Cerebellum (tissue), 4 donors: ENCODE measurements at places on chromosomes 12 and 14.

DNA sequence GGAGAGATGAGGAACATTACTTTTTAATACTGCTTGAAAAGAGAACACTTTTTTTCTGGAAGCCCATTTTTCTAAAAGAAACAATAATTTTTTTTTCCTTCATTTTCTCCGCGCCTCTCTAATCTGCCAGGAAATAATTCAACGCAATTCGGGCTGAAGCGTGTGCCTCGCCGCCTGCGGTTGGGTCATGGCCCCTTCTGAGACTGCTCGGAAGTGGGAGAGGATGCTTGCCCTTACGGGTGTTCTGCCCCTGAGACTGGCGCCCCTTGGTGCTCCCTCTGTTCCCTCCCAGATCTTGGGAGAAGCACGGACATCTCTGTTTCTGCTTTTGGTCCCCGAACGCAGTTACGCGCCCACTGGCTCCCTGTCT lies 332 bp upstream of the TBC1D30 start:
- DNase-seq = no peak

DNA sequence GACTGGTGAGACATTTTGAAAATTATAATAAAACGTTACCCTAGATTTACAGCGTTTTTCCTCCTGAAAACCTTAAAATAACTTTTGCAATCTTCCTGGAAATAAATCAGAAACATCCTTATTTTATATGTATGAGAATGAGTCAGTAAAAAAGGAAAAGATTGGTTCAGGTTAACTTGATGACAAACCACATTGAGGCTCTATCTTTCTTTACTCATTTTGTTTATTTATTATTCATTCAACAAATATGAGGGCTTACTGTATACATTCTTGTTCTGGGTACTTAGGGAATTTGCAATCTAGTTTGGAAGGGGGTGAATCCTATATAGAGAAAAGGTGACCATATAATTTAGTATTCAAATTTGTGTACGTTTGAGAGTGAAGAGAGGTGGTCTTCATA lies 156.6 kb downstream of the UNC79 start:
- no peak for DNase-seq

GRCh38 chr14:94344389-94344788 lies 21.3 kb upstream of the SERPINA6 start:
- no peak for DNase-seq

- peak; percentile 77 for DNase-seq
Measured at GRCh38 chr12:9039397-9039977, 50.1 kb downstream of the KLRG1 start.

DNA sequence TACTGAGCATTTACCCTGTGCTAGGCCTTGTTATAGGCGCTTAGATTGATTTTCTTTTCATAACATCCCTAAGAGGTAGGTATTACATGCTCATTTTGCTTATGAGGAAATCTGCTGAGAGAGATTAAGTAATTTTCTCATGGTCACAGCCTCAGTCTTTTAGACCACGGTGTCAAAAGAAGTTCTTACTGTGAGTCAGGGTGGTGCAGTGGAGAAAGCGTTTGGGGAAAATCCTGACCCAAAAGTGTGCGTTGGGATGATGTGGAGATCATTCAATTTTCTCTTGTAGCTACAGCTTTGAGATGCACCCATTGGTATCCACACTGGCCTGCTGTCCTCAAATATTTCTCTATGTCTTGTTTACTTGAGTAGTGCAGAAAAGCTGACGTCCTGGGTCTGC lies 8.2 kb downstream of the ANG start:
- DNase-seq = no peak

GRCh38 chr12:52137746-52138145 lies 54.1 kb downstream of the KRT80 start:
- DNase-seq = no peak

DNA sequence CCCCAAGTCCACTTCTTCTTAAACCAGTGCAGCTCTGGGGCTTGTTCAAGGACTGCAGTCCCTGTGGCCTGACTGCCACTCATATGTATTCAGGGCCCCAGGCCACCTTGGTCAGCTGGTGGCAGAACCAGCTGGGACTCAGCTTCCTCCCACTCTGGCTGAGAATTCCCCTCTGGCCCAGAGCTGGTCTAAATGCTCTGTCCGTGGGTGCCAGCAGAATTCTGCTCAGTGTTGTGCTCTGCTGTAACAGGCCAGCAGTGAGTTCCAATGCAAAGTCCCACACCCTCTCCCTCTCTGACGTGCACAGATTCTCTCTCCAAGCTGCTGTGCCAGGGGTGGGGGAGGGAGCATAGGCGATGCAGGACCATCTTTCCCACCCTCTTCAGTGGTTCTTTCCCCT lies 210.4 kb upstream of the RGS6 start:
- DNase-seq = no peak

DNA sequence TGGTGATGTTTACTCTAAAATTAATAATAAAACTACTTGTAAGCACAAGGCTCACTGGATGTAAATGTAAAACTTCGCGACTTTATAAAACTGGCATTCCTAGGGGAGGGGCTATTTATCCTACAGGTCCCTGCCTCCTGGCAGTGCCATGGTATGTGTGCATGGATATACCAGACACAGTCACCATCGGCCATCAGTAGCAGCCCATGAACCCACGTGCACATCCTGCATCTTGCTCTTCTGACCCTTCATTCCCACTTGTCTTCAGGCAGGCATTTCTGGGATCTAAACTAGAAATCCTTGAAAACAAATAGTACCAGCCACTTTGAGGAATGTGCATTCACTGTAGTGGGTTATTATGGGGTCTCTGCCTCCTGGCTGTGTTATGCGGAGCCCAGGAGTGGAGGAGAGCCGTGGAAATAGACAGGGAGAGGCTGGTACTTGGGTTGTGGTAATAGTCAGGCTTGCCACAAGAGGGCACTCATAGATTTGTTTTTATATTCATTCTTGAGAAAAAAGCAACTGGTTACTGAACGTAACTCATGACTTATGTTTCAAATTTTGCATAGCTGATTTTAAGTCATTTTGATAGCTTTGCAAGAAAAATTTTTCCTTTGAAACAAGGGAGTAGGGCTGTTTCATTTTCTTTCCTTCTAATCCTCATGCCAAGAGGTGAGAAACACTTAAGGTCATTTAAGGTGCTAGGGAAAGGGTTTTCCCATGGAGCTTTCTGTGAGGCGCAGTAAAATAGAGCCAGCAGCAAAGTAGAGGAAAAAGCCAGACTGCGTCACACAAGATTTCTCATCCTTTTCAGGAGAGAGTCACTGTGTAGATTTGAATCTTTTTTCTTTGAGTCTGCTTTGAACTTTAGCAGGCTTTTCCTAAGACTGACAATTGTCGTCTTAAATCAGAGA lies 17.4 kb upstream of the GALNT16 start:
- DNase-seq = peak; percentile 72

GRCh38 chr12:10771132-10771733 lies 31.2 kb downstream of the TAS2R7 start:
- peak; percentile 21 for DNase-seq

DNA sequence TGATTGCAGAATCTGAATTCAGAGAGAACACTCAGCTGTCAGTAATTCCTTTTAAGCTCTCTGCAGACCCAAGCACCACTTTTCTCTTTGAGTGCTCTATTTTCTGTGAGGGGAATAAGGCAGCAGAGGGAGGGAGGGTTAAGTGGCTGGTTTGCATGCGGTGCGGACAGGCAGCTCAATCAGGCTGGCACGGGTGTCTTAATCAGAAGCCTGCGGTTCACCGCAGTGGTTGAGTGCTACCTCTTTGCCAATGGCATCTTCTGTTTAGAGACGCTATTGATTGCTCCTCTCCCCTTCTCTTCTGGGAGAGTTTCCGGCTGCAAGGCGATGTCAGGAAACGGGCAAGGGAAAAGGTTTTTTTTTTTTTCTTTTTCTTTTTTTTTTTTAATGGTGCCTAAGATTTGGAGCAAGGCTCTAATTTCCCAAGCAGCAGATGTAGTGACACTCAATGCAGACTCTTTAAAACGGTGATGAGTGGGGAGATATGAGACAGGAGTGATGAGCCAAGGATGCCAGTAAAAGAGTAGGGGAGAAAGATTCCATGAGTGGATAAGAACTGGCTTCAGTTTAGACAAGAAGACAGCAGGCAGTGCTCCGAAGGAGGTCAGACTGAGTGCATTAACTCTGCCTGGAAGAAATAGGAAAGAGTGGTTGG lies 533.7 kb upstream of the SEL1L start:
- DNase-seq = no peak

- no peak for DNase-seq
Measured at GRCh38 chr14:84202486-84202885, 1327.5 kb upstream of the FLRT2 start.

GRCh38 chr12:118058881-118059280 lies 2.1 kb downstream of the WSB2 start:
- no peak for DNase-seq

- DNase-seq = no peak
Measured at GRCh38 chr12:21695986-21696385, 38.3 kb upstream of the LDHB start.

GRCh38 chr12:88707800-88708199 lies 127.5 kb upstream of the KITLG start:
- no peak for DNase-seq

DNA sequence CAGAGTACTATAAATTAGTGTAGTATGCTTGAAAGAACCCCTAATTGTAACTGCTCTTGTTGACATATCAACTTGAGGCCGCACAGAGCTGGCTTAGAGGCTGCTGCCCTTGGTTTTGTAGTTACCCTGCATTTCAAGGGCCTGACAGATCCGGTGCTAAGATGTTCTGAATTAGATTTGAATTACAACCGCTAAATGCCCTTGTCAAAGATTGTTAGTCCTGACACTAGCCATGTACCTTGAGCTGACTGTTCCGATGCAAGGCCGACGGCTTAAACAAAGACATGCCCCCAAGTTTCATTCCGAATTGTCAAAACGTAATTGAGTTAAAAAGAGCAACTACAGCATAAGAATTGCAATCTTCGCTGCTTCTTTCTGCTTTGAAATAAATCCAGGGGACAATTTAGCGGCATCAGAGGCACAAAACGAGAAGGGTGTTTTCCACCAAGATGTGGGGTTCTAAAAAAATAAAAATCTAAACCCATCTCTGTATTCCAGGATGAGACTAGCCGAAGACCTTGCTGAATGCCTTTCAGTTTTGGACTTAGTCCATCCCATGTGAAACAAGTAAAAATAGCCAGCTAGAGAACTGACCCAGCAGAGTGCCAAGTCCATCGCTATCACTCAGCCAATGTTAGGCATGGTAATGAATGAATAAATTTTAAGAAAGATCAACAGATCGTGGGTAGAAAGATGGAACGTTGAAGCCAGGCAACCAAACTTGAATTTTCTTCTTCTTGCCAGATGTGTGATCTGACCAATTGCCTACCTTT lies 148.7 kb downstream of the DICER1 start:
- DNase-seq = no peak

- DNase-seq = no peak
Measured at GRCh38 chr14:50139192-50139591, 22.8 kb upstream of the VCPKMT start.

DNA sequence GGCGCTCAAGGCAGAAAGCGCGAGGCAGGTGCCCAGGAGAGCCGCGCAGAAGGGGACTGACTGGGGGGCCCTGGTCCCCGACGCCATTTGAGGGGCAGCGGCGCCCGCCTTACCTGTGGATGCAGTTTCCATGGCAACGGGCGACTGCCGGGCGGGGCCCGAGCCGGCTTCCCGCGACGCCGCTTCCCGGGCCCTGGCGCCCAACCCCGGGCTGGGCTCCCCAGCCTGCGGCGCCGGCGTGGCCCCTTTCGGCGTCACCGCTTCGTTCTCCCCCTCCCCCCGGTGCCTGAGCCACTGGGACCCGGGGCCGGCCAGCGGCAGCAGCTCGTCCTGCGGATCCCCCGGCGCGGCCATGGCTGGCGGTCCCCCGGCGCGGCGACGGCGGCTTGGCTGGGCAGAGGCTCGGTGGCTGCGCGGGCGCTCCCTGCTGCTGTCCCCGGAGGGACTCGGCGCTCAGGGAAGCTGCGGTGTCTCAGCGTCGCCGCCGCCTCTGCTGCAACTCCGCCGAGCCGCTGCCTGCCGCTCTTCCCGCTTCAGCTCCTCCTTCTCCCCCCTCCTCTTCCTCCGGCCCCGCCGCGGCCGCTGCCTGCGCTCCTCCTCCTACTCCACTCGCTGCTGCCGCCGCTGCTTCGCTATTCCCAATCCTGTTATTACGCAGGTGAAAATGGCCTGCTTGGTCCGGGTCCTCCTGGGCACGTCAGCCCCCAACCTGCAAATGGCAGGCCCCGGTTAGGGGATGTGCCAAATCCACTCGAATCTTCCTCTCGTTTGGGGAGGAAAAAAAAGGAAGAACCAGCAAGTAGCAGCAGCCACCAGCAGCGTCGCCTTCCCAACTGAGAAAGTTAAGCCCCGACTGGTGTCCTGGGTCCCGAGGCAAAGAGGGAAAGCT lies at the start of gene RTN1:
RTN1 (minus strand) TSS at position 500 of the 889 bp plus-strand sequence; CDS start at position 354, 146 bp downstream.
- DNase-seq = peak; percentile 81

DNA sequence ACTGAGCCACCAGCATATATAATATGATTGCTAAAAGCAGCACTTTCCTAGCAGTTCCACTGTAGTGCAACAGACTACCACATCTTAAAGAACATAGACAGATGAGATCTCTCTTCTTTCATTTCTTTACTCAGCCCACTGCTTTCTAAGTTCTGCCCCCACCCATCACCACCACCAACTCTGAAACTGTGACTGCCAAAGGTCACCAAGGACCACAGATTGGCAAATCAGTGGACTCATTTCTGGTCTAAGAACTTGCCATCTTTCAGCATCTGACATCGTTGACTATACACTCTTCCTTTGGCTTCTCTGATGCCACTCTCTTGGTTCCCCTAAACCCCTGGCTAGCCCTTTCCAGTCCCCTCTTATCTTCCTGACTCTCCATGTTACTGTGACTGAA lies 38.4 kb downstream of the IFNG start:
- no peak for DNase-seq

DNA sequence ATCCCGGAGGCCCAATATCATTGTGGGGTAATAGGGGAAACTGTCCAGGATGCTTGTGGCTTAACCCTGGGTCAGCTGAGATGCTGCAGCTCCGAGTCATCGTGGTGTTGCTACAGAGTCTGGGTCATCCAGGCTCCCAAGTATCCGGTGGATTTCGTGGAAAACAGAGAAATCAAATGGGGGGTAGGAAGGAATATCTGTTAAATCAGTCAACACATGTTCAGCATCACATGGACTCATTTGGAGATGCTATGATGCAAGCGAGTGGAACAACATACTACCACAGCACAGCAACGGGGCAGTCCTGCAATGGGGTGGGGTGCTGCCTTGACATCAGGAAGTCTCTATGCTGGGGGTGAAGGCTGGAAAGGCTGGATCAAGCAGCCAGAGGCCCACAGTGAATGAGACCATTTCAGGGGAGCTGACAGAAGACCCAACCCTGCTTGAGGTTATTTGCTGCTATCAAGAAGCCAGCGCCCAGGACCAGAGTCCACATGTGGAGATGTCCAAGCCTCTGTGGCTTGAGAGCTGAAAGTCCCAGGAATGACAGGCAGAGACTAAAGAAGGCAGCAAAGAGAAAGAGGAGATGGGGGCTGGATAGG lies 22.9 kb downstream of the VDR start:
- DNase-seq = no peak

DNA sequence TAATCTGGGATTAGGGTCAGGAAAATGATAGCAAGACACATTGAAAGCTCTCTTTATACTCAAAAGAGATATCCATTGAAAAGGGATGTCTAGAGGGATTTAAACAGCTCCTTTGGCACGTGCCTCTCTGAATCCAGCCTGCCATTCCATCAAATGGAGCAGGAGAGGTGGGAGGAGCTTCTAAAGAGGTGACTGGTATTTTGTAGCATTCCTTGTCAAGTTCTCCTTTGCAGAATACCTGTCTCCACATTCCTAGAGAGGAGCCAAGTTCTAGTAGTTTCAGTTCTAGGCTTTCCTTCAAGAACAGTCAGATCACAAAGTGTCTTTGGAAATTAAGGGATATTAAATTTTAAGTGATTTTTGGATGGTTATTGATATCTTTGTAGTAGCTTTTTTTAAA lies 25.4 kb upstream of the PLEKHD1 start:
- no peak for DNase-seq

- DNase-seq = no peak
Measured at GRCh38 chr12:28108599-28108998, 81.7 kb upstream of the CCDC91 start.
